ENCODE measurements at places on chromosomes 12 and 14. TPM values are rescaled to one million over a fixed set of nuclear protein-coding genes. Genes with fewer than 3 reads are reported as not detected.

The BHLHE41 gene
- total RNA-seq: 186 TPM

The GPR135 gene
- 6.5 TPM for total RNA-seq

The PHETA1 gene
- 7.5 TPM for total RNA-seq

The ASCL1 gene
- total RNA-seq: not detected

The PLEKHG7 gene
- total RNA-seq: 4.2 TPM

The ESYT1 gene
- total RNA-seq: 131 TPM

The FAM161B gene
- 8.9 TPM for total RNA-seq

The LPAR5 gene
- 13.6 TPM for total RNA-seq

The TBC1D30 gene
- 24.2 TPM for total RNA-seq

The TEX22 gene
- 6.2 TPM for total RNA-seq

The IL23A gene
- total RNA-seq: 0.49 TPM

The PTGES3 gene
- 212 TPM for total RNA-seq

The DYNLL1 gene
- 313 TPM for total RNA-seq

The GZMH gene
- total RNA-seq: 1.3 TPM

The ATP23 gene
- 8.5 TPM for total RNA-seq

The CERS5 gene
- total RNA-seq: 55.6 TPM

The DNAH10 gene
- total RNA-seq: 0.60 TPM

The FLRT2 gene
- total RNA-seq: 25.5 TPM

The TAS2R9 gene
- total RNA-seq: not detected

The KRT72 gene
- not detected for total RNA-seq

The LBHD2 gene
- total RNA-seq: not detected

The C12orf54 gene
- total RNA-seq: 1.5 TPM

The ATL1 gene
- 8.8 TPM for total RNA-seq

The KLRK1 gene
- 7.6 TPM for total RNA-seq

The CCDC38 gene
- total RNA-seq: not detected

The KRT5 gene
- 388 TPM for total RNA-seq

The ERH gene
- 219 TPM for total RNA-seq

The ADSS1 gene
- 11.0 TPM for total RNA-seq

The SERPINA10 gene
- total RNA-seq: not detected

The DUSP6 gene
- 88.7 TPM for total RNA-seq

The GAS2L3 gene
- 6.0 TPM for total RNA-seq

The CLECL1 gene
- total RNA-seq: 0.91 TPM

The CLEC14A gene
- total RNA-seq: 18.6 TPM

The ACAD10 gene
- 43.6 TPM for total RNA-seq

The ATF7IP gene
- 124 TPM for total RNA-seq

The SLC22A17 gene
- 35.3 TPM for total RNA-seq

The CPNE8 gene
- total RNA-seq: 20.4 TPM

The SRRM4 gene
- not detected for total RNA-seq

The OR11G2 gene
- total RNA-seq: not detected
